Glutamatergic neuron (in vitro differentiated cells): ENCODE measurements at places on chromosomes 11 and 22. TPM values are rescaled to one million over a fixed set of nuclear protein-coding genes. Genes with fewer than 3 reads are reported as not detected.

DNA sequence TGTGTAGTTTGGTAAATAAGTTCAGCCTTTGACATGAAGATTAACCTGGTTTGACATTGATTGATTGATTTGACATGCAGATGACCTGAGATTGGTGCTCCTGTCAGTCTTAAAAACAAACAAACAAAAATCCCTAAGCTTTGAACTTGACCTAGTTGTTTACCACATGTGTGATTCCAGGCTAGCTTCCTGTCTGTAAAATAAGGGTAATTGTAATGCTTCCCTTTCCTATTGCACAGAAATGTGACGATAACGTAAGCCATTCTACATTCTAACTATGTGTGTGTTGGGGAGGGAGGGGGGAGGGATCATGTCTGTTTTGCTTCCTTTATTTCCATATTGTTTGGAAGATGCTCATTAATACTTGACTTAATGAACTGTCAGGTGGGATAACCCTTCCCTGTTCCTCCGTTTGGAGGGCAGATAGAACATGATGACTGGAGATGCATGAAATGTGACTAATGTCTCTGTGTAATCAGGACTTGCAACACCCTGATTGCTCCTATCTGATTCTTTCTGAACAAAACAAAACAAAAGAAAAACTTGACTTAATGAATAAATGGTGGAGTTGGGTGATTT lies 106.1 kb upstream of the CLMP start:
- peaks cover 6% of the 10 kb centered on the region for H3K27me3 ChIP-seq
- no peak overlapping the region for H3K27ac ChIP-seq
- no peaks in the 10 kb centered on the region for H3K4me1 ChIP-seq
- no peak for DNase-seq
- H3K4me3 ChIP-seq = peak overlapping the region; percentile 59

DNA sequence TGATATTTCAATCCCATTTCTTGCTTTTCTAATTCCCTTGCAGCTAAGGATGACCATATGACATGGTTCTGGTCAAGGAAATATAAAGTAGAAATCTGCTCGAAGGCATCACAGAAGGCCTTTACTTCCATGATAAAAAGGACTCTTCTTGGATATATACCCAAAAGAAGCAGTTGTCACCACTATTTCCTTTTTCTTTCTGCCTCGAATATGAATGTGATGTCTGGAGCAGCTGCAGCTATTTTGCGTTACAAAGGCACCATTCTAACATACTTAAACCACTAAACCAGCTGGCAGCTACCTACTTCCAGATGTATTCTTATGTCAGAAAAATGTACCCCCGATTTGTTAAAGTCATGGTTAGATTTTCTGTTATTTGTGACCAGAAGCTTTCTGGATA lies 18.9 kb downstream of the EXPH5 start:
- no peaks in the 10 kb centered on the region for H3K4me1 ChIP-seq
- no peaks in the 10 kb centered on the region for H3K36me3 ChIP-seq
- no peak for DNase-seq

The TEX54 gene
- 1.0 TPM for total RNA-seq

- H3K27me3 ChIP-seq = peaks cover 4% of the 10 kb centered on the region
- no peak overlapping the region for H3K4me3 ChIP-seq
- H3K4me1 ChIP-seq = peaks cover 38% of the 10 kb centered on the region
Observed at GRCh38 chr22:41823797-41824196, 9.1 kb upstream of the SREBF2 start.

The GLB1L3 gene
- 0.83 TPM for total RNA-seq

GRCh38 chr22:22960307-22960706 lies 72.7 kb downstream of the IGLL5 start:
- H3K27ac ChIP-seq = no peak overlapping the region
- H3K4me3 ChIP-seq = no peak overlapping the region
- H3K4me1 ChIP-seq = no peaks in the 10 kb centered on the region
- peaks cover 1% of the 10 kb centered on the region for H3K27me3 ChIP-seq
- no peak for DNase-seq

The SHISAL1 gene
- 3.2 TPM for total RNA-seq

DNA sequence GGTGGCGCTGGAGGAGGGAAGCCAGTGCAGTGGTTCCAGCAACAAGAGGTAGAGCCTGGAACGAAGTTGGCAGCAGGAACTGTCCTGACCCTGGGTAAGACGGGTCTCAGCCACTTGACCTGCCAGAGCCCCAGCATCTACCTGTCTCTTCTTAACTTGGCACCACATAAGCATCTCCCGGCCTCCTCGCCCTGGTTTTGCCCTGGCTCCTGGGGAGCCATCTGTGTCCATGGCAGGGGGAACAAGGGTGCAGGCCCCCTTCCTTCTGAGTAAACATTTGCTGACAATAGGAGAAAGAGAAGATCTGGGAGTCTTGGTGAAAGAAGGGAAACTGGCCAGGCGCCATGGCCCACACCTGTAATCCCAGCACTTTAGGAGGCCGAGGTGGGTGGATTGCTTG lies 12.8 kb downstream of the P2RY2 start:
- H3K4me3 ChIP-seq = no peak overlapping the region
- peaks cover 5% of the 10 kb centered on the region for H3K4me1 ChIP-seq
- no peak overlapping the region for H3K27ac ChIP-seq
- no peaks in the 10 kb centered on the region for H3K36me3 ChIP-seq
- DNase-seq = peak; percentile 6
- peaks cover 8% of the 10 kb centered on the region for H3K27me3 ChIP-seq

The SCGB1A1 gene
- not detected for total RNA-seq

- peaks cover 35% of the 10 kb centered on the region for H3K4me1 ChIP-seq
- no peak for DNase-seq
- no peak overlapping the region for H3K4me3 ChIP-seq
- H3K36me3 ChIP-seq = peaks cover 12% of the 10 kb centered on the region
- no peak overlapping the region for H3K27ac ChIP-seq
Observed at GRCh38 chr11:113271551-113272245, 42.7 kb upstream of the TTC12 start.

- H3K4me1 ChIP-seq = peaks cover 27% of the 10 kb centered on the region
- peaks cover 11% of the 10 kb centered on the region for H3K27me3 ChIP-seq
- H3K36me3 ChIP-seq = peaks cover 4% of the 10 kb centered on the region
- H3K27ac ChIP-seq = peak overlapping the region; percentile 56
Observed at GRCh38 chr11:66548041-66548440, 1.3 kb downstream of the ACTN3 start.

- no peaks in the 10 kb centered on the region for H3K36me3 ChIP-seq
- DNase-seq = no peak
- peaks cover 25% of the 10 kb centered on the region for H3K4me1 ChIP-seq
- H3K27ac ChIP-seq = peak overlapping the region; percentile 70
Observed at GRCh38 chr11:46277313-46277621, 195 bp upstream of the CREB3L1 start.

DNA sequence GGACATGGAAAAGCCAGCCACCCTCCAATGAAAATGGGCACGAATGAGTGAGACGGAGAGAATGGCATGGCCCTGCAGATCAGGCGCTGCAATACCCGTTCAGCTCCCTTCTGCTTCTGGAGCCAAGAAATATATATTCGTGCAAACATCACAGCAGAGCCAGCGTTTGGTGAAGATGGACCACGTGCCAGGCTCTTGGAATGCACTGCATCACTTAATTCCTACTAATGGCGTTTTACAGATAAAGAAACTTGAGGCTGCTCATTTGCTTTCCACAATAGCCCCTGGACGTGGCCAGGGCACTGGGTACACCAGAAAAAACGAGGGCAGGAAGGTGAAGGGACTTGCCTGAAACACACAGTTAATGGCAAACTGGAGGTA lies 1.6 kb upstream of the FXYD2 start:
- no peak overlapping the region for H3K27ac ChIP-seq
- no peak overlapping the region for H3K4me3 ChIP-seq
- no peak for DNase-seq
- H3K27me3 ChIP-seq = peaks cover 12% of the 10 kb centered on the region
- peaks cover 13% of the 10 kb centered on the region for H3K4me1 ChIP-seq

The KRTAP5-8 gene
- not detected for total RNA-seq

DNA sequence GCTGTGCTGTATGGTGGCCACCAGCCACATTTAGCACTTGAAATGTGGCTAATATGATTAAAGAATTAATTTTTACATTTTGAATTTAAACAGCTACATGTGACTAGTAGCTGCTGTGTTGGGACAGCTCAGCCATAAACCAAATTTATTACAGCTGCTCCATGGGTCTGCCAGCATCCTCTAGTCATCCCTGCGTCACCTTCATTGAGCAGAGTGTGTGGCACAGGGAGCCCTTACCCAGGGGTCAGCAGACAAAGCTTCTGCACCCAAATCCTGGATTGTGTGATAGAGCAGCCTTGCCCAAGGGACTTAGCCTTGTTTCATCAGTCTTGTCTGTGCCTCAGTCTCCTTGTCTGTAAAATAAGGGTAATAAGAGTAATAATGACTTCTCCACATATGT lies 19.4 kb upstream of the ACCSL start:
- no peak for DNase-seq
- peaks cover 32% of the 10 kb centered on the region for H3K4me1 ChIP-seq
- H3K27me3 ChIP-seq = peaks cover 6% of the 10 kb centered on the region
- no peak overlapping the region for H3K27ac ChIP-seq

The IFITM10 gene
- 5.4 TPM for total RNA-seq

The SCGB2A2 gene
- total RNA-seq = not detected

GRCh38 chr11:129313541-129314297 lies 61.9 kb upstream of the BARX2 start:
- no peak for DNase-seq
- H3K36me3 ChIP-seq = peaks cover 4% of the 10 kb centered on the region
- H3K27ac ChIP-seq = no peak overlapping the region
- H3K27me3 ChIP-seq = peaks cover 5% of the 10 kb centered on the region

GRCh38 chr22:50032109-50032871 lies 19.7 kb upstream of the IL17REL start:
- H3K4me3 ChIP-seq = no peak overlapping the region
- no peaks in the 10 kb centered on the region for H3K4me1 ChIP-seq
- no peak for DNase-seq
- no peak overlapping the region for H3K27ac ChIP-seq
- H3K27me3 ChIP-seq = peaks cover 4% of the 10 kb centered on the region

GRCh38 chr22:30828187-30829155 lies 133.8 kb downstream of the OSBP2 start:
- no peak for DNase-seq
- H3K4me1 ChIP-seq = peaks cover 3% of the 10 kb centered on the region
- H3K27ac ChIP-seq = no peak overlapping the region
- no peak overlapping the region for H3K4me3 ChIP-seq
- no peaks in the 10 kb centered on the region for H3K36me3 ChIP-seq

The POLD3 gene
- total RNA-seq = 9.0 TPM

The CBLIF gene
- total RNA-seq = not detected

GRCh38 chr11:76048763-76049162 lies 157.5 kb downstream of the WNT11 start:
- H3K4me3 ChIP-seq = no peak overlapping the region
- no peak overlapping the region for H3K27ac ChIP-seq
- H3K27me3 ChIP-seq = peaks cover 3% of the 10 kb centered on the region
- peaks cover 22% of the 10 kb centered on the region for H3K36me3 ChIP-seq

- H3K4me1 ChIP-seq = peaks cover 66% of the 10 kb centered on the region
- H3K27me3 ChIP-seq = no peaks in the 10 kb centered on the region
- H3K4me3 ChIP-seq = peak overlapping the region; percentile 74
Observed at GRCh38 chr11:27423125-27423524, 49.5 kb downstream of the LGR4 start.

GRCh38 chr11:77617892-77618291 lies 19.7 kb downstream of the CLNS1A start:
- no peak overlapping the region for H3K27ac ChIP-seq
- no peaks in the 10 kb centered on the region for H3K4me1 ChIP-seq
- no peak overlapping the region for H3K4me3 ChIP-seq
- no peaks in the 10 kb centered on the region for H3K36me3 ChIP-seq

- H3K36me3 ChIP-seq = no peaks in the 10 kb centered on the region
- H3K4me1 ChIP-seq = no peaks in the 10 kb centered on the region
- DNase-seq = no peak
- no peaks in the 10 kb centered on the region for H3K27me3 ChIP-seq
- no peak overlapping the region for H3K27ac ChIP-seq
Observed at GRCh38 chr11:34997952-34998528, 81.6 kb downstream of the PDHX start.

The SLC22A9 gene
- not detected for total RNA-seq

DNA sequence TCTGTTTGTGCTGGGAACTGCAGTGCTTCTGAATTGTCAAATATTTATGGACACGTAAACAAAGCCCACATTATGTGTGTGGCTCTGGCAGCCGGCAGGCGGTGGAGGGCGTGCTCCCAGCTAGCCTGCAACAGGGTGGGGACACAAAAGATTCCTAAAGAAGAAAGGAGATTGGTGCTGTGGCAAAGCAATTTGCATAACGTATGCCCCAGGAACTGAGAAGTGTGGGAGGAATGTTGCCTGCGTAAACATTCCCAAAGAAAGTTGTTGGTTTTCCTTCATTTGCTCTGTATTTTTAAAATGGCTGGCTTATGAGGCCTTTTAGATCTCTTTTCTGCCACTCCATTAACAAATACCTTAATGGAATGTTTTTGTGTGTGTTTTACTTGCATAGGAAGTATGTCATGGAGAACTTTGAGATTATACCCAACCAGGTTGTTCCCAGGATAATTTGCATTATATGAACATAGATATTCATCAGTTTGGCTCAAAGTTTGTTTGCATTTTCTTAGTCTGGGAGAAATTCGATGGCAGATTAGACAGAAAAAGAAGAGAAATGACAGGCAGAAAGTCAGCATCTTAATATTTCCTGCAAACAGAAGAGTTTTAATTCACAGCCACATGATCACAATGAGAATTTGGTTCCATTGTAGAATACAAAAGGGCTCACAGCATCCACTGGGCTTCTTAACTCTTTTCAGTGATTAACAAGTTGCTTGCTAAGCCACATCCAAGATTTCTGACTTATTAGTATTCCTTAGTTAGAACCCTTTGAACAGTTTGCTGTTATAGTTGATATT lies 41.8 kb upstream of the DLAT start:
- DNase-seq = peak; percentile 25
- peaks cover 13% of the 10 kb centered on the region for H3K4me1 ChIP-seq
- no peaks in the 10 kb centered on the region for H3K36me3 ChIP-seq
- H3K4me3 ChIP-seq = peak overlapping the region; percentile 71
- H3K27me3 ChIP-seq = no peaks in the 10 kb centered on the region

- no peak overlapping the region for H3K4me3 ChIP-seq
- no peaks in the 10 kb centered on the region for H3K36me3 ChIP-seq
- DNase-seq = no peak
- no peak overlapping the region for H3K27ac ChIP-seq
- H3K4me1 ChIP-seq = peaks cover 3% of the 10 kb centered on the region
Observed at GRCh38 chr11:363948-364761, 5.1 kb upstream of the B4GALNT4 start.

The HTR3A gene
- 14.5 TPM for total RNA-seq

DNA sequence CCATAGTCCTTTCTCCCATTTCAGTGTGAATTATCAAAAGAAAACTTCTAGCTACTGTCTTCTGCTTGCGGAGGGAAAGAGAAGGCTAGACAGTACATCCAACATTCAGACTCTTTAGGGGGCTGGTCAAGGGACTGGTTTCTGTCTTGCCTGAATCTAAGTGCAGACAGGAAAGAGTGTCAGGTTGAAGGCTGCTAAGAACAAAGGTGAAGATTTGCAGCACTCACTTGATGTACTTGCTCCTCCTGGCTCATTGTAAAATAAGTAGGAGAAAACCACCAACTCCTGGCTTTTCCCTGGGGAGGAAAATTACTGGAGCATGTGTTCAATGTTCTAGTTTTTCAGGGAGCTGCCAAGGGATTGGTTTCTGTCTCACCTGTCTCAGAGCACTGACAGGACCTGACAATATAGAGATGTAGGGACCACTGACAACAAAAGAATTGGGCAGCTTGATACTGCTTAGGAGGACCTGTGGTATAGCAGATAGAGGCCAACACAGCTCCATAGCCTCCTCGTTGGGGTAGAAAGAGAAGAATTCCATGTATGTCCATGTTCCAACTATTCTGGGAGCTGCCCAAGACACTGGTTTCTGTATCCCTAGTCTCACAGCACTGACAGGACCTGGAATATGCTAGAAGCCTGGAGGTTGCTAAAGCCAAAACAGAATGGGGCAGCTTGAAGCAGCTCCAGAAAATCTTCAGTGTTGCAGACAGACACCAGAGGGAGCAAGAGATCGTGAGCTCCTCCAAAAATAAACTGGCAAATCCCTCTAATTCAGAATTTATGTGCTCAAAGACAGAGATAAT lies 39.7 kb upstream of the MMP12 start:
- H3K27ac ChIP-seq = no peak overlapping the region
- H3K36me3 ChIP-seq = no peaks in the 10 kb centered on the region
